Kidney capillary endothelial cell (primary cell): ENCODE measurements at places on chromosomes 1 and 21.

- peak; percentile 78 for DNase-seq
These were observed 22.6 kb upstream of the RNF187 start for GRCh38 chr1:228464487-228464983.

GRCh38 chr1:226873771-226874578 is 3.6 kb downstream of the PSEN2 start:
- DNase-seq, result no peak

- DNase-seq, result no peak
These were observed 54.6 kb upstream of the BTG3 start for GRCh38 chr21:17667256-17667655.

DNA sequence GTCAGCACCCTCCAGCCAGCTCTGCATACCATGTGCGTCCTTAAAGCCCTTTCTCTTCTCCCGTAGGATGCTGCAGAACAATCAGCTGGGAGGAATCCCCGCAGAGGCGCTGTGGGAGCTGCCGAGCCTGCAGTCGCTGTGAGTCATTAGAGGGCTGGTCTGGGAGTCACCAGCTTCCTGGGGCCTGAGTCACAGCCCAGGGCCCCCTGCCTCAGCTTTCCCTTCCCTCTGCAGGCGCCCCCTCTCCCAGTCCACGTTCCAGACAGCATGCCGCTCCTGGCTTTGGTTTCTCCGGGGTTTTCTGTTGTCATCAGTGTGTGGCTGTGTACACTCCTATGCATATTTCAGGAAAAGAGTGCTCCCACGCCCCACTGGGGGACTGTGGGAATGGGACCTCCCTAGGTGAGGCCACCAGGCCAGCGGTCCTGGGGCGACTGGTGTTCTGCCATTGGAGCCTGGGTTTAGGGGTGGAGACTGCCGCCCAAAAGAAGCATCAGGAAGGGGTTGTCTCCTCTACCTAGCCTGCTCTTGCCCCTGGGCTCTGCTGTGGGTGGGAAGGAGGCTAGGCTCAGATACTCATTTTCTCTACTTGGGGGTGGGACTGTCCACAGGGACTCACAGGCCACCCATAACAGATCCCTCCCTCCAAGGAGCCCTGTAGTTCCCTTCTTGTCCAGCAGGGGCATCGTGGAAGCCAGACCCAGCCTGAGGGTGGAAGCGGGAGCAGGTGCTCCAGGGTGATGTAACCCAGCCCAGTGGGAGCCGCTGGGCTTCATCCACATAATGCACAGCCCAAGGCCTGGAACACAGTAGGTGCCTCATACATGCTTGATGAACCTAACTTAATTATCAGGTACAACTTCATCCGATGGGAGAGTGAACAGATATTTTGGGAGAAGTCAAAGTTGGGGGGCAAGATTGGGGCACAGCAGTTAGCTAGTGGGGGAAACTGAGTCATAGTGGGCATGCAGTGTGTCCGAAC is 42.5 kb downstream of the LGR6 start:
- DNase-seq, result peak; percentile 88

GRCh38 chr1:17545356-17545755 is 5.9 kb downstream of the ARHGEF10L start:
- peak; percentile 68 for DNase-seq

GRCh38 chr1:172024516-172024915 is 183.2 kb downstream of the DNM3 start:
- DNase-seq, result no peak
